MCF 10A (cell line): ENCODE measurements at places on chromosomes 7 and 10.

GRCh38 chr7:96016056-96016586, 243.8 kb downstream of the DYNC1I1 start:
- DNase-seq, result no peak

GRCh38 chr7:139099172-139099947, 10.2 kb downstream of the ZC3HAV1 start:
- no peak for DNase-seq

DNA sequence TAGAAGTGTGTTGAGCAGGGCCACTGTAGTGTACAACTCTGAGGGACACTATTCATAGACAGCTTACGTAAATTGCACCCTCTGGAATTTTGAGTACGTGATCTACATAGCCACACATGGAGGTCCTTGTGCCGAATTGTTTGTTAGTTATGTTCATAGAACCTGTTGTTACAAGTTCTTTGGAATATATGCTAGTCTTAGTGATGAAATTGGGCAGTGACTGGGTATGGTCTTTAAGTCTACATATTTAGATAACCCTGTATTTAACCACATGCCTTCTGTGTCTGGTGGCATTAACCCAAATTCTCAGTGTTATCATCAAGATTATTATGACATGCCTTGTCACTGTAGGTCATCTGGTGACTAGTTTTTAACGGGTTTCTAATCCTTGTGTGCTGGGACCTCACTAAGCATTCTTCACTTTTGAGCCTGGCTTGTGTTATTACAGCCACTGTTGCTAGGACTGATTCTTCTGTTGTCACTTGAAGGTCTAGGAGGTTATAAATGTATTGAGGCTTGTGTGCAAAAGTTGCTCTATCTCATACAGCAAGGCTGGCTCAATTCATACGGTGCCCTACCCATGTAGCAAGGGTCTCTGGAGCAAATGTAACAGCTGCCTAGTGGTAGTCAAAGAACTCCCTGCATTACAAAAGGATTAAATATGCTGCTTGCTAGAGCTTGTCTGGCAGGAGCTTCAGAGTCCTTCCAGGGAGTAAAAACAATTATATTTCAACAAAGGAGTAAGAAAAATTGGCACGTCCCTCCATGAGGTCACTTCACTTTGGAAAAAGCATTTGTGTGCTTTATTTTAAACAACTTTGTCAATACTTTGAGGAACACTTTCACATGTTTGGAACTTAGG, 65.4 kb downstream of the CDK14 start:
- DNase-seq, result no peak

GRCh38 chr7:140317597-140317996, 80.7 kb downstream of the SLC37A3 start:
- no peak for DNase-seq

DNA sequence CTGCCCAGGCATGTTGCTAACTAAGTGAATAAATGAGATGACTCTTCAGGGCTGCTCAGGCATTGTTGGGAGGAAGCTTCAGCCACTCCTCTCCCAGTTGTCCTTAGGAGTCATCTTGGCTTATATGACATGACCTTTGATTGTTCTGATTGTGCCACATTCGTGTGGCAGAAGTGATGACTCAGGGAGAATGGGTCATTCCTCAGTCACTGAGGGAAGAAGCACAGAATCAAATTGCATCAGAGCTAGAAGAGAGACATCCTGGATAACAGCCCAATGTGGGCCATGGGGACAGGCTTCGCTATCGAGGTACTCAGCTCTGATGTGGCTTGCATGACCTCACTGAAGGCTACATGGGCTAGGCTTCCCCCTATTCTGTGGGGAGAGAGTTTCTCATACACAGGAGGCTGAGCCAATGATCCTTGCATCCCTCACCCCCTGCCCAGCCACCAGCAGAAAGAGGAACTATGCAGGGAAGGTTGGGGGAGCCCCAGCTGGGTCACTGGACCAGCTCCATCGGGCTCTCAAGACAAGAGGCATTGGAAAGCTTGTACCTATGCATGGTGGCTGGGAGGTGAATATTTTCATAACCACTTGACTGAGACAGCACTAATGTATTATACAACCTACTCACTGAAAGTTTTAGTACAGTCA, 6.0 kb upstream of the HMX3 start:
- DNase-seq, result peak; percentile 63

DNA sequence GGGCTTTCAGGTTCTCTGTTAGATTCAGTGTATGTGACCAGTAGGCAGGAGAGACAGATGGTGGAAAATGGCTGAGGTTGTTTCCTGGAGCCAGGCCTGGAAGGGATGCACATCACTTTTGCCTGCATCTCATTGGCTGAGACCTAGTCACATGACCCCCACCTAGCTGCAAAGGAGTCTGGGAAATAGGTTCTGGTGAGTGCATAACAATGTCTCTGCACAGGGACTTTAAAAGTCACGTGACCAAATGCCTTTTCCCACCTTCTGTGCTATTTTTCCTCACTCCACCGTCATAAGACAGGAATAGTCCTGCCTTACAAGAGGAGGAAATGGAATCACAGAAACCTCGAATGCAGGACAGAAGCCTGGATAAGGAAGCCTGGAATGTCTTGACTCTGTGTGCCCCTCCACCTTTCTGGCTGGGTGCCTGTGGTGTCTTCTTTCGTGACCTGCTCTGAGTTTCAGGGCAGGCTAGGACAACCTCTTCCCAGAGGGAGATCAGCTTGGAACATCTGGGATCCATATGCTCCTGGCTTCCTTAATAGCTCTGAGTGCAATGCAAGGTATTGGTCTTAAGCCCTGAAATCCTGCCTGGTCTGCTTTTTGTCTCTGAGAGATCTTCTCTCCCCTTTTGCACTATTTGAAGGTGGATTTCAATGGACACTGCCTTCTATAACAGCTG, 139.9 kb upstream of the ZNF438 start:
- DNase-seq, result no peak
